ENCODE measurements at places on chromosomes 3 and 15. TPM values are rescaled to one million over a fixed set of nuclear protein-coding genes. Genes with fewer than 3 reads are reported as not detected.
A peak's percentile ranks its signal among the peaks of the same experiment; 100 is the strongest.

The GPR160 gene
- total RNA-seq: 1.3 TPM

DNA sequence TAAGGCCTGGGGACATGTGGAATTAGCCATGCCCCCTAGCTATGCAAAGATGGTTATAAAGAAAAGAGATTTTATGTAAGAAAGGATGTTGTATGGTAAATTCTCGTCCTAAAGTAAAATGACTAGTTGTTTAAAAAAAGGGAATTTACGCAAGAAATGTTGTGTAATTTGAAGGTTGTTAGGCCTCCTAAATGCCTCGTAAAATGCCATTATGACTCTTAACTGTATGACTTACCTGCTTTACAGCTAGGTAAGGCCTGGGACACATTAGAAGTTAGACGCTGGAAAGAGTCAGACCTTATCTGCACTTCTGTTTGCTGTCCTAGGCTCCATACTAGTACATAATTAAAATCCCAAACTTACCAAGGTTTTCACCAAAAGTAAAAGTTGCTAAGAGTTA, 17.5 kb upstream of the HHATL start:
- DNase-seq: no peak

DNA sequence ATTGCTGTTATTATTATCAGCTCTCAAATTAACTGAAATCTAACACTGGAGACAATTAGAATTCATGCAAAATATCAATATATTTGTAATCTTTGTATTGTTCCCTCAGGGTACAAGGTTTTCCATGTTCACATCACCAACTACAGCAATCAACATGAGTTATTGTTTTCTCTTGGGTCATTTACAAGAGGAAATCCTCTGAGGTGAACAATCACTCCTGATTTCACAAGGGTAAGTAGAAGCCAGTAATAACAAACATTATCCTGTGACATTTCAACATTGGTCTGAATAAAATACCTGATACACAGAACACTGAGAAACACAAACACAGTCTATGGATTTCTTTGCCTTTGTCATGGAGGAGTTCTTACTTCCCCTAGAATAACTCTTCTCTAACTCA, 174.0 kb downstream of the SUCNR1 start:
- no peak for DNase-seq

The MLF1 gene
- 86.8 TPM for total RNA-seq

GRCh38 chr15:101458908-101459578, 30.5 kb downstream of the PCSK6 start:
- peak; percentile 38 for DNase-seq

DNA sequence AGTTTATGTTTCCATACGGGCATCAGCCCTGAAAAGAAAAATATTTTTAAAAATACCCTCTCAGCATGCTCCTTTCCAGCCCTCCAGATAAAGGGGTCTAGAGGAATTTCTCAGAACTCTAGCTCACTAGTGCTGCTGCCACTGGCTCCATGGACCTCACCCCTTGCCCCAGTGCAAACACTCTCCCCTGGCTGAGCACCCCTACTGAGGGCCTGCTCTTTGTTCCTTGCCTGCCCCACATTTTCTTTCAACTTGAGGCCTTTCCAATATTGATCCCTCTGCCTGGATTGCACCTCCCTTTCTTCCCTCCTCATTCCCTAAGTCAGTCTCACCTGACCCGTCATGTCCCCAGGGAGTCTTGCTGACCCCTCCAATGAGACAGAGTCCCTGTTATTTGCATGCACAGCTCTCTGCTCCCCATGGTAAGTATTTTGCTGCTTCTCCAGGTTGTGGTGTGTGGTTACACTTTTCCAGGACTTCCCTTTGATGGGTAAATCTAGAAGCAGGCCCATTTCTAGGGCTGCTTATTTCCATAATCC, 196.5 kb downstream of the EPHB1 start:
- no peak for DNase-seq

- no peak for DNase-seq
Measured at GRCh38 chr15:101062471-101063171, 143.5 kb downstream of the LRRK1 start.

The CYP8B1 gene
- not detected for total RNA-seq

The PLA1A gene
- total RNA-seq: 0.31 TPM

The STRIT1 gene
- 3.9 TPM for total RNA-seq

- DNase-seq: no peak
Measured at GRCh38 chr3:50154476-50154839, 666 bp upstream of the SEMA3F start.

The NPAP1 gene
- not detected for total RNA-seq

- DNase-seq: peak; percentile 40
Measured at GRCh38 chr3:72582211-72582878, 265.9 kb downstream of the SHQ1 start.

DNA sequence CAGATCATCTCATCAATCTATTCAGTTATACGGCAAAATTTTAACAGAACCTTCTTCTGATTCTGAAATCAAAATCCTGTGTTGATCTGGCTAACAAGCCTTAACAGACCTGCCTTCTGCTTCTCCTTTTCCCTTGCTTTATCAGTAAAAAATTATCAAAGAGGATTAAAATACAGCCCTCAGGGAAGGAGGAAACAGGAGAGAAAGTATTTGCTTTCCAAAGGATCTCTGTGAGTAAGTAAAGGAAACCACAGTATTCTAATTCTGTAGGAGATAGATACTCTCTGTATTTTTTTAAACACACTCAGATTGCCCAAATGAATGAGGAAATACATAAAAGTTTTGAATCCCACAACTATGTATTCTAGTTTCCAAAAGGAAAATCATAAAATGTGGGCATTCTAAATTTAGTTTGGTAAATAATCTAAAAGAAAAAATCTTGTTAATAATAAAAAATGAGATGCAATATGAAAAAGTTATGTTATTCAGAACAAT, 221.8 kb downstream of the ZIC1 start:
- DNase-seq: no peak

The IL20RB gene
- total RNA-seq: 5.4 TPM

- DNase-seq: no peak
Measured at GRCh38 chr15:75138016-75138999, 63.4 kb upstream of the C15orf39 start.

The NANOGP8 gene
- not detected for total RNA-seq

DNA sequence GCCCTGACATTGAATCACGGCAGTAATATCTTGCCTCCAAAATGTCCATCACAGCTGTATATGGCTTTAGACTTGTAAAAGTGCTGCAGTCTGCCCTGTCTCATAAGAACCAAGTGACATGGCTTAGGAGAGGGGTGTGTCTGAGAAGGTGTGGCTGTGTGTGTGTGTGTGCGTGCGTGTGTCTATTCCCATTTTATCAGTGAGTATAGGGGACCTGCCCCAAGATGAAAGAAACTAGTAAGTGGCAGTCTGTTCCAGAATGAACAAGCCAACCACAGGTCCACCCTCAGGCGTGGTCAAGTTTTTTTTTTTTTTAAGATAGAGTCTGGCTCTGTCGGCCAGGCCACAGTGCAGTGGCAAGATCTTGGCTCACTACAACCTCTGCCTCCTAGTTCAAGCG, 5.6 kb upstream of the RHOV start:
- no peak for DNase-seq

The TEX55 gene
- not detected for total RNA-seq

All from tongue (tissue), 3 donors.